ENCODE measurements at places on chromosomes 16 and 17.

- DNase-seq, result peak; percentile 7
Observed at GRCh38 chr17:79923974-79924638, 84.9 kb upstream of the CBX4 start.

GRCh38 chr16:84302111-84302954 lies 7.7 kb downstream of the WFDC1 start:
- DNase-seq, result no peak

GRCh38 chr17:74212913-74213791 lies at the start of gene TTYH2:
TTYH2 (plus strand) TSS chr17:74213571; CDS start chr17:74213588, 17 bp downstream.
- DNase-seq, result peak; percentile 55

GRCh38 chr16:51049276-51049675 lies 101.8 kb downstream of the SALL1 start:
- no peak for DNase-seq

DNA sequence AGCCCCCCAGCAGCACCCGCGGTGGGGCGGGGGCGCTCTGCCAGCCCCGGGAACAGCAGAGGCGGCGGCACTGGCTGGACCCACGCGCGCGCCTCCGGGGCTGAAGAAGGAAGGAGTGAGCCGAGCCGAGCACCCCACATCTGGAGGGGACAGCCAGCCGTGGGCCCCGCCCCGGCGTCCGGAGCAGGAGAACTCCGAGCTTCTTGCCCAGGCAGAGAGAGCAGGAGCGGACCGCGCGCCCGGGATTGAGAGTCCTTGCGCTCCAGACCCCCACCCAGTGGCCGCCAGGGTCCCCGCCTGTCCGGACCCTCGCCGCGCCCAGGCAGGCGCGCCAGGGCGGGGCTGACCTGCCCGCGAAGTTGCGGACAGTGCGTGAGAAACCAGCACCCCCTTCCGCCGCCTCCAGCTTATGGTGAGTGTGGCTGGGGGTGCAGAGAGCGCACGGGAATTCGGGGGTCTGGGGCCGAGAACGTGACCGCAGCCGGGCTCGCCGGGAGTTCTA lies 921.9 kb upstream of the EEF2KMT start:
- no peak for DNase-seq

- DNase-seq, result no peak
Observed at GRCh38 chr16:48433116-48433849, 48.1 kb upstream of the SIAH1 start.

DNA sequence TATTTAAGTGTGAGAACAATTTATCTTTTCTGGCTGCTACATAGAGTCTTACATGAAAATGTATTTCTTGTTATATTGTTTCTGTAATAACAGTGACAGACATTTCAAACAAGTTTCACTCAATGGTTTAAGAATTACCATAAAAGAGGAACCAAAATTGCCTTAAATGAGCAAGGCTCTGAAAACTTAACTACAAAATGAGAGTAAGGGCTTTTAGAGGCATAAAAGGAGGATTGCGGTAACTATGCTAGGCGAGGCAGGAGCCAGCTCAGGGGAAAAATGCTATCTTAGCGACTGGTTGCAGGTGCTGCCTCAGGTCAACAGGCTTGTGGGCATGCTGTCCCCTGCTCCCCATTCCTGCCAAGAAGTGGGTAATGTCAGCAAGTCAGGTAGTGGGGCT lies 81.7 kb upstream of the MSI2 start:
- no peak for DNase-seq

GRCh38 chr17:8041979-8042378 lies 3.1 kb downstream of the ALOX15B start:
- no peak for DNase-seq

- no peak for DNase-seq
Observed at GRCh38 chr16:56860226-56861020, 4.6 kb upstream of the SLC12A3 start.

All from KG1 (cell line).